ENCODE measurements at places on chromosomes 4 and X.

GRCh38 chr4:14168919-14169318, 541.4 kb upstream of the BOD1L1 start:
- no peak for DNase-seq

DNA sequence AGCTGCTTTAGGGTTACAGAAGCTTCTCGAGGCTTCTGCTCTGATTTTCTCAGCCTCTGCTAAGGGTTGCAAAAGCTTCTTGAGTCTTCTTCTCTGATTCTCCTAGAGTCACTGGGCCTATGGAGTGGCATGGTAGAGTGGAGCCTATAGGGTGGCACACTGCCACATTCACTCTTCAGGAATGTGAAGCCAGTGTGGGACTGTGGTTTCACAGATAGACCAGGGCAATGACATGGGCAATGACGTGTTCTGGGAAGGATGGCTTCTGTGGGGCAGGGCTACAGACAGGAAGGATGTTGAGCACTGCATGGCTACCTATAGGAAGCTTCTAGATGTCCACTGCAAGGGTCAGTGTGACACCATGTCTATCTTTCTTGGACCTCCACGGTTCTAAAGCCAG, 11.0 kb upstream of the MAMLD1 start:
- DNase-seq = no peak

GRCh38 chr4:175762582-175762981, 49.5 kb downstream of the GPM6A start:
- no peak for DNase-seq

DNA sequence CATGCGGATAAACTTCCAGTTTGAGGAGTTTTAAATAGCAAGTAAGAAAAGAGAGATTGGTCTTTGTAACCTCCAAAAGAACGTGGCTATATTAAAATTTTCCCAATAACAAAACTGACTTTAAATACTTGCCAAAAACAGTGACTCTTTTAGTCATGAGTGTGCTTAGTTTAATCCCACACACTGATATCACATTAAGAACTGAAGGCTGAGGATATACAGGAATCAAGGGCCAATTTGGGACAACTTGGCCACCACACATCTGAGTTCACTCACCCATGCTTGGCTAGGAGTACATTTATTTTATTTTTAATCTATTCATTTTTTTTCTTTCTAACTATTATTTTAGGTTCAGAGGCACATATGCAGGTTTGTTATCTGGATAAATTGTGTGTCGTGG, 110.2 kb downstream of the APBB2 start:
- no peak for DNase-seq

- no peak for DNase-seq
Measured at GRCh38 chr4:3372264-3372932, 69.4 kb upstream of the HGFAC start.

- no peak for DNase-seq
Measured at GRCh38 chr4:6753103-6753560, 29.4 kb upstream of the KIAA0232 start.

GRCh38 chr4:119135721-119136121, at the start of gene MYOZ2:
Gene MYOZ2 (plus strand): TSS chr4:119135832. CDS start chr4:119136526, 694 bp downstream.
- DNase-seq = no peak

DNA sequence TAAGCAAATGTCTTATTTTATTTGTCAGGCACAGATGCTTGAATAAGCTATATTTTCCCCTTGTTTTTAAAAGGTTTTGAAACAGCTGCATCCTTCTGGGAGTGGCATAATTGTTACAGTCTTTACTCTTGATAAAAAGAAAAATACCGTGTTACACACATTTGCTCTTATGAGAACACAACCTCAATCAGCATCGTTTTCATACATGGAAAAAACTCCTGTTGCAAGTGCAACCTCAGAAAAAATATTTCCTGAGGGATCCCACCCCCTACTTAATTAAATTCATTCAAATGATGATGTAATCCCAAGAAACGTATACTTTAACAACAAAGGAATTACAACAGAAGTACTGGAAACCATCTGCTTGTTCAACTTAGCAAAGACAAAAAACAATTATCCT, 58.6 kb downstream of the SMAD1 start:
- no peak for DNase-seq

- DNase-seq = no peak
Measured at GRCh38 chrX:123340696-123341095, 156.6 kb downstream of the GRIA3 start.

- no peak for DNase-seq
Measured at GRCh38 chrX:46812445-46812844, 24.4 kb upstream of the RP2 start.

DNA sequence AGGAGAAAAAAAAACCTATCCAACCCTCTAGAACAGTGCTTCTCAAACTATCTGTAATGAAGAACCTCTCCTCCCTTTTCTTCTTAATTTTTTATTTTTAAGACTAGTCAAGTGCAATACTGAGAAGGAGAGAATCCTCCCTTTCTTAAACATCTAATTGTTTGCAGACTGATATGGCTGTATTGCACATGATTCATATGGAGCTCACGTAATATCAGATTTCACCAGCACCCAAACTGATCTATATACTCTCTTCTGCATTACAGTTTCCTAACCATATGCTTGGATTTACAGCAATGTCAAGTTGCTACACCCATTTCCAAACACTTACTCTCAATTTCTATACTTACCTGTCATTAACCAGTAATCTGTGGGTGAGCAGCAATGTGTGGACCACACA, 9.5 kb downstream of the PRMT9 start:
- no peak for DNase-seq

DNA sequence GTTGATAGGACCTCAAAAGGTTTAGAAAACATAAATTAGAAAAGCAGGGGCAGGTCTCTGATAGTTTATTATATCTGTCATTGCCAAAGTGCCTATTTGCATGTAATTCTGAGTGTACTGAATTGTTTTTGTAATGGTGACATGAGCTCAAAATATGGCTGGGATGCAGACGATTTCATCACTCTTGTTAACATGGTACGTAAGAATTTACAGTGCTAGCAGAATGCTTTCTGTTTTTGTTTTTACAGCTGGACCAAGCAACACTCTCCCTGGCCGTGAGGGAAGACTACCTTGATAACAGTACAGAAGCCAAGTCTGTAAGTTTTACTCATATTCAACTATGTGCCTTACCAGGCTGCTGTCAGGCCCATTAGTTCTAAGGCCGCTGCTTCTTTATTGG, 58.1 kb downstream of the PHEX start:
- no peak for DNase-seq

GRCh38 chr4:60221866-60222265, 978.3 kb upstream of the ADGRL3 start:
- DNase-seq = no peak

DNA sequence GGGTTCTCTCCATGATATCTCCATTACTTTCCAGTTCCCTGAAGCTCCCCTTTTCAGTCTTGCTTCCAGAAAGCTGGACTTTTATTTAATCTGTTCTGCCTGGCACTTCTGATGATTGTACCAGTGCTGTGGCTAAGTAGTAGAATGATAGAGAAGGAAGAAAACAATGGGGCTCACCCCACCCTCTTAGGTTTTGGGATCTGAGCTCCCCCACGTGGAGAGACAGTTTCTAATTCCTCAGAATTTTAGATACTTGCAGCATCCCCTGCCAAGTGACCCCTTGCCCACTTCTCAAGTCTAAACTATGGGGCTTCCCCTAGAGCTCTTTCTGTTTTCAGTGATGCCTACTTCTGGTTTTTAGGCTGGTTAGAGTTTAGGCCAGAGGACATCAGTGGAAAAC, 73.9 kb downstream of the GC start:
- no peak for DNase-seq

- DNase-seq = no peak
Measured at GRCh38 chr4:168562041-168562571, 65.3 kb downstream of the PALLD start.

GRCh38 chr4:168188754-168189153, 96.4 kb downstream of the ANXA10 start:
- no peak for DNase-seq

DNA sequence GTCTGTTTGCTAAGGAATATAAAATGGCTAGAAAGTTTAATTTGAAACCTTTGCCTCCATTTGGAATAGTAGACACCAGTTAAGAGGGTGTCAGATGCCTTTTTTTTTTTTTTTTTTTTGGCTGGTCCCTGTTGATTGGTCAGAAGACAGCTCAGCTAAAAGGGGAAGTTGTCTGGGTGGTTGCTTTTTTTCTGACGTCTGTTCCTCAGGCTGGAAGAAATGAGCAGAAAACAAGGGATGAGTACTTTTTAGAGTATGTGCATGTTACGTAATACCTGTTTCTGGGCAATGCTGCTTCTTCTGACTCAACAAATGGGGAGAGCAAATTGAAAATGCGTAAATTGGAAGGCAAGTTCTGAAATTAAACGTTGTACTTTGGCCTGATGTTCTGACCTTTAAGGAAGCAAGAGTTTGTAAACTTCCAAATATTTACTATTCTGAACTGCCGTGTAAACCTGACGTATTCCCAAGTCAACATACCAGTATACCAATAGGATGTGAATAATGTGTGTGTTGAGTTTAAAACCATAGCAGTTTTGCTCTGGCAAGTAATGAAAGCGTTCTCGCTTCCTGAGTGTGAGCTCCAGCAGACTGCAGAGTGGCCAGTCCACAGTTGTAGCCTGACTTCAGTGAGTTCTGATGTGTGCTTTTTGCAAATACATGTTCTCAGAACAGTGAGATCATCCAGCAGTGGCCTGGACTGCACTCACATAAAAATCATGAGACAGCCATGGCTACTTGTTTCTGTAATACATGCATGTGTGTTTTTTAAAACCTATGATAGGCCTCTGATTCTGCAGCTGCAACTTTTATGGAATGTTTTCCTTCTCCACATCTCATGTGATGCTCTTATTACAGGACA, 1.7 kb downstream of the SAT1 start:
- DNase-seq = no peak

- DNase-seq = no peak
Measured at GRCh38 chr4:43251841-43252240, 359.3 kb downstream of the GRXCR1 start.

- no peak for DNase-seq
Measured at GRCh38 chr4:114209584-114209983, 230.1 kb upstream of the ARSJ start.

Data from C1 segment of cervical spinal cord (tissue), 14 donors.